ENCODE measurements at places on chromosomes 4 and X.

- DNase-seq, result no peak
These were observed 712.4 kb downstream of the IL1RAPL1 start for GRCh38 chrX:29299684-29300083.

DNA sequence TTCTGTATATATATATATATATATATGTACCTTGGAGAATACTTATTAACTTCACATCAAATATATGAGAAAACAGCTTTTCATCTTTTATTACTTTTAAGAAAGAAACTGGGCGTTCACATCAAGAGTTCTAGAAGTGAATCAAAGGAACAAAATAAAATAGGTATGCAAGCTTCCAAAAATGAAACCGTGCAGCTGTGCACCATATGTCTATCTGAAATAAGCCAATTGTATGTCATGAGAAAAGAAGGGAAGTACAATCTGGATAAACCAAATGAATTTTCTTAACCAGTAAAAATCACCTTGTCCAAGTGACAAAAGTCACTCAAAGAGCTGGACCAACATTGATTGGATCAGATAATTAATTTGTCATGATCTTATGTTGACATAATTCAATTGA is 405.4 kb upstream of the TECRL start:
- no peak for DNase-seq

DNA sequence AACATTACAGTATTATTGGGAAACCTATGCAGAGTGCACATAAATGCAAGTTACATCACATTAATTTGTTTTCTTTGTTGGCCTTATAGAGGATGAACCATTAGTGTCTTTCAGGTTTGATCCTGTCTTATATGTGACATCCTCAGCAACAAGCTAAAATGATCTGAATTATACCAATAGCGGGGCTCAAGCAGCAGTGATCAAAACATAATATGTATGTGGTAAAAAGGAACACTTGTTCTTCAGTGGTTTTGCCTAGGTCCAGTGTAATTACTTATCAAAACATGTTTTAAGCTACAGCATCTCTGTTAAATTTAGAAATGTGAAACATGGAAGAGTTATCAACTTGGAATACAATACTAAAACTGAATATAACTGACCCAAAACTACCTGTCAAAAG is 9.1 kb downstream of the TAF9B start:
- no peak for DNase-seq

GRCh38 chrX:154775419-154776349 is 13.0 kb downstream of the DKC1 start:
- no peak for DNase-seq

DNA sequence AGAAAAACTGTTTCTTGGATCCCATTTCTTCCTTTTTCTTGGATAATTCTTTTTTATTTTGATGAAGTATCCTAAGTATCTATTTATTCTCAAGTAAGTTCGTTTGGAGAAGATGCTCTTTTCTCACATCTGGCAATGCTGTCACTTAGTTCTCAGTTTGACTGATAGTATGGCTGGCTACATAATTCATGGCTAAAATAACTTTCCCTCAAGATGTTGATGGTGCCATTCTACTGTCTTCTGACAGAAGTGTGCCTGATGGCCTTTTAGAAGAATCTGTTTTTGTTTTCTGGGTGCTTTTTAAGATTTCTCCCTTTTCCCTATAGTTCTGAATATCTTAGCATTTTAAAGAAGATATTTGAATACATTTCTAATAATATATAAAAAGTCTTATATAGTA is 41.6 kb downstream of the EVC2 start:
- no peak for DNase-seq

DNA sequence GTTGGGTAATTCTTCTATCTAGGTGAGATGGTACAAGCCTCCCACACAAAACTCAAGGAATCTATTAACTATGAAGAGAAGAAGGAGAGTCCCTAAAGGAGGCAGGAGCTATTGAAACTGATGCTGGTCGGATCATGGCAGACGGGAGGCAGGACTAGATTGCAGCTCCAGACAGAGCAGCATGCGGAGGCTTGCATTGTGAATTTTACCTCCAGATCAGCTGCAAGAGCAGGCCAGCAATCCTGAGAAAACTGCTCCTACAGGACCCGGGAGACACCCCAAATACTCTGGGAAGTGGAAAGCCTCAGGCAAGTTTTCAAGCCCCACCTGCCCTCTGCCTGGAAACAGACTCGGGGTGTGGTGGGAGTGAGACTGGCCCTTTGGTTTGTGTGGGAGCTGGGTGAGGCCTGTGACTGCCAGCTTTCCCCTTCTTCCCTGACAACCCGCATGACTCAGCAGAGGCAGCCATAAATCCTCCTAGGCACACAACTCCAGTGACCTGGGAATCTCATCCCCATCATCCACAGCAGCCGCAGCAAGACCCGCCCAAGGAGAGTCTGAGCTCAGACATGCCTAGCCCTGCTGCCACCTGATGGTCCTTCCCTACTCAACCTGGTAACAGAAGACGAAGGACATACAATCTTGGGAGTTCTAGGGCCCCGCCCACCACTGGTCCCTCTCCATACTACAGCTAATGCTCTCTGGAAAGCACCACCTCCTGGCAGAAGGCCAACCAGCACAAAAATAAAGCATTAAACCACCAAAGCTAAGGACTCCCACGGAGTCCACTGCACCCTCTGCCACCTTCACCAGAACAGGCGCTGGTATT is 30.9 kb downstream of the GATB start:
- DNase-seq, result no peak

- no peak for DNase-seq
These were observed 82.8 kb upstream of the NAP1L5 start for GRCh38 chr4:88780389-88780788.

GRCh38 chr4:151266497-151266896 is 10.5 kb upstream of the PRSS48 start:
- no peak for DNase-seq

GRCh38 chrX:850471-850916 is 219.9 kb downstream of the SHOX start:
- no peak for DNase-seq

DNA sequence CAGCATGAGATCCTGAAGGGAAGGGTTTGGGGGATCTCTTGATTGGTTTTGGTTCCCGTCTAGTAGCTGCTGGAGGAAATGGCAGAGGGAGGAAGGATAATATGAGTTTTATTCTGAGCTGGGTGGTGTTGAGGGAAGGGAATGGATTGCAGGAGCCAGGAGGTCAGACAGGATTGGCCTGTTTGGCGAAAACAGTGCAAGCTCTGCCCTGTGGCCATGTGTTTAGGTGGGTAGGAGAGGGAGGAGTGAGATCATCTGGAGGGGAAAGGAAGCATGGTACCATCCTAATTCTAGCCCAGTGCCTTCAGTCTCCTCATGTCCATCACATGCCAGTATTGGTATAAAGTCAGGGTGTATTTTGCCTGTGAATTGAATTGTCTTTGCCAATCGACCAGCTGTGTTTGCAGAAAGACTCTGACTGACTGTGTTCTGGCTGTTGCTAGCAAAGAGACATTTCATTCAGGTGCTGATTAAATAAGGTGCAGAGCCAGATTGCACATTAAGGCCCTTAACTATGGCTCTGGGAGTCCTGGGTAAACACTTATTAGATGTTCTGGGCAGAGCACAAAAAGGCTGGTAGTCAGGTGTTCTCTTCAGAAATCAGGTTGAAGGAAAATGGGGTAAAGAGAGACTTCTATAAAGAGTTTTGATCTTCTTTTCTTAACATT is 10.0 kb downstream of the TMEM164 start:
- no peak for DNase-seq

DNA sequence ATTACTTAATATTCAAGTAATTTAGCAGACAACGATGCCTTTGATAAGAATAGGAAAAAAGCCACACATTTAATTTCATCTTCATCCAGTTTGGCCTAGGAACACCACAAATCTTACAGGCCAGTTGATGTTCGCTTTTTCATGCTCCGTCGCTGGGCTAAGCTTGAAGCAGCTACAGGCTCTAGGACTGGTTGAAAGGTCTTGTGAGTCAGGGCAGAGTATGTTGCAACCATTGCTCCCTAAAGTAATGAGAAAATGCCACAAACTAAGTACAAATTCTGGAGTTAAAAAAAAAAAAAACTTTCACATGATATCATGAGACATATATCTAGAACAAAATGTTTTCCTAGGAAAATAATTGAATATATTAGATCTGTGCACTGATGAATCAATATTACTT is 123.8 kb downstream of the RPS6KA6 start:
- DNase-seq, result no peak

DNA sequence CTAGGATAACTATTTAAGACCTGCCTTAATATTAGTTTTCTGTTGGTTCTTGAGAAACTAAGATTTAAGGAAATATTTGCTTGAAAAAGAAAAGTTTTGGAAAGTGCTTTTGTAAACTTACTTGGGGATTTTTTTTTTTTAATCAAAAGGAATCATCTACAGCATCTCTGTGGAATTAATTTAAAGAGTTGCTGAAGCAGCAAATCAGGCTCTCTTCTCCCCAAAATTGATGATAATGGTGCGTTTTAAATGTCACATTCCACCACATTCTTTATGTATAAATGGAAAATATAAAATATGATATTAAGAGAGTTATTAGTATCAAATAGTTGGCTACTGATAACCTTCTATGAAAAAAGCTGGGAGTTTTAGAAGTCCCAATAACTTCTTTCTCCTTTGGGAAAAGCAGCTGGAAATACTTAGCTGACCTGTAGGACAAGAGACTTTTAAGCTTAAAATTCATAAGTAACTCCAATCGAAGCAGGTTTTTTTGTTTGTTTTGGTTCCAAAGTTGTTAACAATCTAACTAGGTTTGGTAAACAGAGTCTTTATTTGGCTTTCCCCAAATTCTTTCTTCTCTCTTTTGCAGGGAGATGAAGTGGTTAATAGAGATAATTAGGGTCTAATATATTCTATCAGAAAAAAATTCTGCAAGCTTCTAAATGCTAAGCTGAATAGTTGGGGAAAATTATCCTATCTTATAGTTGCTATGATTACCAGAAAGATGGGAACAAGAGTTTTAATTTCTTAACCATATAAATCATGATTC is 4.4 kb downstream of the KLF3 start:
- no peak for DNase-seq

- DNase-seq, result no peak
These were observed 114.6 kb downstream of the TBCK start for GRCh38 chr4:106201373-106201772.

All from CD4-positive, alpha-beta memory T cell (primary cell).